Inflammatory macrophage treated with lipopolysaccharide for 1 hour (primary cell): ENCODE measurements at places on chromosomes 12 and 14.
A peak's percentile ranks its signal among the peaks of the same experiment; 100 is the strongest.

DNA sequence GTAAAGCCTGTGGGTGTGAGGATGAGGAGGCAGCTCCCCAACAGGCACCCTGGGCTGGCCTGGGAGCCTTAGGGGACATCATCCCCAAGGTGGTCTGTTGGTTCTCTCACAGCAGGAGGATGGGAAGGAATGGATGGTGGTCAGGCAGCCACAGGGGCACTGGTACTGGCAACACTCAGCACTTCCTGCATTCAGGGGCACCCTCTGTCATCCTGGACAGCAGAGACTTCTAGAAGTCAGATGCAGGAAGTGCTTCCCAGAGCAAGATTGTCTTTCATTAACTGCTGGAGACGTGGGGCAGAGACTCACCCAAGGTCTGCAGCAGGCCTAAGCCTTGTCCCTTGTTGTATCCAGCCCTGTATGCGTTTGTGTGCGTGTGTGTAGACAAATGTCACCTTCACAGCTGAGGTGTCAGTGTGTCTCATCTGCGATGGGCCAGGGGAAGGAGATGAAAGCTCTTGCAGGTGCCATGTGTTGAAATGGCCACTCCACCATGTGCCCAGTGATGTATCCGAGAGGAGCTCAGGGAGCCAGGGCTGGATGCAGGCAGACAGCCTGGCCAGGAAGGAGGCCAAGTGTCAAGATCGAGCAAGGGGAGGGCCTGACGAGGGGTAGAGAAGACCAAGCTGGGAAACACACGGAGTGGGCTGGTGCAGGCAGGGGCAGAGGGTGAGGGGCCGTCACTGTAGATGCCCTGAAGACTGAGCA is 85.1 kb downstream of the PITPNM2 start:
- no peak for DNase-seq

DNA sequence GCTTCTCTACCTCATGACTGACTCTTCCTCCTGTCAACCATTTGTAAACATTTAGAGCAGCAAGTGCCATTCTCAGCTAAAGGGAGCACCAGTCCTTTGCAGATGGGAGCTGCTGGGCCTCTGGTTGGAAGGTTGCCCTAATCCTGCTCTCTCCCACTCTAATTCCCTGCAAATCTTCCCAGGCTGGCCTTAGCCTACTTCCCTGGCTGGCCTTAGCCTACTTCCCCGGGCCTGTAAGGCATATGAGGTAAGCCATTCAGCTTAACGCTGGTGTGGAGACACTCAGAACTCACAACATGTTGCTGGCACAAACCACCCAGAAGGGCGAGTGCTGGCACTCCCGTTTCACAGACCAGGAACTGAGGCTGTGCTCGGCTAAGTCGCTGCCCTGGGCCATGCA is 69.0 kb downstream of the CPSF2 start:
- no peak for DNase-seq

GRCh38 chr12:126431767-126432166 is 1366.5 kb downstream of the AACS start:
- no peak for DNase-seq

- no peak for DNase-seq
Measured at GRCh38 chr12:49972641-49973360, at the start of gene AQP6. TSS of gene AQP6 (plus strand) at chr12:49972947. CDS start at chr12:49973174, 227 bp downstream.

DNA sequence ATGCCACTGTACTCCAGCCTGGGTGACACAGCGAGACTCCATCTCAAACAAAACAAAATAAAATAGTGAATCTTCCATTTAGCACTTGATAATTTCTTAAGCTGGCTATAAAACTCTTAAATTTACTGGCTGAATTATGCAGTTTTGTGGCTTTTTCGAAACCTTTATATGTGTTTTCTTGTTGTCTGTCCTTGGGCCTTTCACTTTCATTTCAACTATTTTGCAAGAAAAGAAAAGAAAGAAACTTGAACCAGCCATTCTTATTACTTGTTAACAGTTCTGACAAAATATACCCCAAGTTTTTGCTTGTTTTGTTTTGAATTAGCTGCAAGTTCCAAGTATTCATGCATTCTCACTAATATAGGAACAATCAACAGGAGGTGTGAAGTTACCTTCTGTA is 42.8 kb downstream of the PRICKLE1 start:
- no peak for DNase-seq

DNA sequence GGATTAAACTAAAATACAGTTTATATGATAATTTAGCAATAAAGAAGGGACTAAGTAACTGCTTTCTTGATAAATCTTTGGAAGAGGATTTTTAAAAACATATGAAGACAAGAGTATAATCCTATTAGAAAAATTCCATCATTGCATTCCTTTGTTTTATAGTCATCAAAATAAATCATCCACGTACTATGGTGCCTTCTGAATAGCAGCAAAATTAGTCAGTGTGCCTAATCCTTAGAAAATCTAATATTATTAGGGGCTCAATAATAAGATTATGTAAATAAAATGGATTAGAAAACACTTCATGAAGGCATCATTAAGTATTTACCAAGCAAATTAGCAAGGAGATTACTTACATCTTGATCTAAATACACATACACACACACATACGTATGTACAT is 102.1 kb downstream of the KCNH5 start:
- no peak for DNase-seq

GRCh38 chr14:60353420-60353819 is 104.4 kb downstream of the PPM1A start:
- no peak for DNase-seq

DNA sequence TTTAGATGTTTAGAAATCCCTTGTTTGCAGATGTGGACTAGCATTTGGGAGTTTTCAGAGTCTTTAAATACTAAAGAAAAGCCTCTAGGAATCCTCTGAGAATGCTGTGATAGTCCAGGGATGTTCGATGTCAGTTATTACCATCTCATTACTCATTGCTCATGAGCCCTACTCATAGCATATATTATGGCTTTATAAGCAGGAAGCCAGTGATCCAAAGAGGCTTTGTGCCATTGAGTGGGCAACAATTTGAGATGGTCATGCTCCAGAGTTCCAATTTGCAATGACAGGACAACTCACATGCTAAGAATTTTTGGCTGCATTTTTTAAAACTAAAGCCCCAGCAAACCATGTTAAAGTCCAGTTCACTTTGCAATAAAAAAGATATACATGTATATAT is 163.0 kb downstream of the OTOGL start:
- no peak for DNase-seq

- peak; percentile 21 for DNase-seq
Measured at GRCh38 chr12:57603815-57604453, 690 bp upstream of the DTX3 start.

DNA sequence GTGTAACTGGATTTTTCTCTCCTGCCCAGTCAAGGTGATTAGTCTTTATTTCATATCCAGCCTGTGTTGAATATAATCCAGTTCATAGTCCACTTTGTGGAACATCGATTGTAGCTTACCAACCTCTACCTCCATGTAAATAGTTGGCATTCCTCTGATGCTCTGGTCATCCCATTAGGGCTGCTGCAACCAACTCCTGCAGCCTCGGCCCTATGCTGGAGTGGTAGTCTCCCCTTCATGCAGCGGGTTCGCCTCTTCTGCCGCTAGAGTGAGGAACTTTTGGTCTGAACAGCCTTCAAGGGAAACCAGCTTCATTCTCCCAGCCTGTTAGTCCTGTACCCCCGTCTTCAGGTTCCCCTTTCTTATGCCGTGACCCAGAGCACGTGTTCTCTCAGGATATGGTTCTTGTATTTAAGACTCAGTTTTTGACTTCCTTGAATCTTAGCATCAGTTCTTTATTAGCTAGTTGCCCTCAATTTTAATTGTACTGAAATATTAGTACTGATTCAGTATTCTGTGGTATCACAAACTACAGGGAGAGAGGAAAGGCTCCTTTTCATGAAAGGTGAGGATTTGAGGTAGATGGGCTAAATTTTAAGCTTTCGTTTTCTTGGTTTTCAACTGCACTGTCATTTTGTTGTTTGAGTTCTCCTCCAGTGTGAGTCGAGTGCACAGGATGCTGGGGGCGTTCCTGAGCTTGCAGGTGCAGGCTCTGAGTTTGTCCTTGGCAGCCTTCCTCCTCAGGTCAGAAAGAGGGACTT is 33.2 kb downstream of the ZNF664 start:
- DNase-seq, result peak; percentile 38

DNA sequence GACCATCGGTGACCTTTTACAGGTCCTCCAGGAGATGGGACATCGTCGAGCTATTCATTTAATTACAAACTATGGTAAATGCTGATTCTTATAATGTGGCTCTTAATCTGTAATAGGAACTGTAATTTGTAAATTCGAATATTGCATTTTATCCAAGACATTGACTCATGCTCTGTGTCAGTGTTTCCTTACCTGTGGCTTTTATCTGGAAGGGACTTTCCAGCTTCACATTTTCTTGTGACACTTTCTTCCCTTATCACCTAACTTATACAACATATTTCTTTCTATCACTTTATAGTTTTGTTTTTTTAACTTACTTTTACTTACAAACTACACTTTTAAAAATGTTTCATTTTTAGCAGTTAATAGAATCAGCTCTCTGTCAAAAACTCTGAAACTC is 14.8 kb downstream of the IRAK3 start:
- DNase-seq, result no peak

GRCh38 chr12:44015333-44015941 is 179.6 kb downstream of the TMEM117 start:
- DNase-seq, result peak; percentile 8
